ENCODE measurements at places on chromosomes 16 and 17.
A peak's percentile ranks its signal among the peaks of the same experiment; 100 is the strongest.

DNA sequence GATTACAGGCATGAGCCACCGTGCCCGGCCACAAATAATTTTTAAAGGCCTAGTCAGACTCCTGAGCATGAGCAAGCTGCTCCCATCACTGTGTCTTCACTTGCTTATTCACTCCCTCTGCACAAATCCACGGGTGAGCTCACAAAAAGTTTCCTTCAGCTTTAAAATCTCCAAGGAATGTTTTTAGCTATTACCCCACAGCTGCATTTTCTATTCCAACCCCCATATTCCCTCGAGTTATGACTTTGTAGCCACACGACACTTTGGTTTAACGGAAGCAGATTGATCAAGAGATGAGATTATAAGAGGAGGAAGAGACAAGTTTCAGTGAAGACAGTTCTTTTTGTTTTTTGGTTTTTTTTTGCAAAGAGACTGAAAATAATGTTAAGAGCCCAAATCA is 49.1 kb upstream of the SLC25A19 start:
- DNase-seq: peak; percentile 88

DNA sequence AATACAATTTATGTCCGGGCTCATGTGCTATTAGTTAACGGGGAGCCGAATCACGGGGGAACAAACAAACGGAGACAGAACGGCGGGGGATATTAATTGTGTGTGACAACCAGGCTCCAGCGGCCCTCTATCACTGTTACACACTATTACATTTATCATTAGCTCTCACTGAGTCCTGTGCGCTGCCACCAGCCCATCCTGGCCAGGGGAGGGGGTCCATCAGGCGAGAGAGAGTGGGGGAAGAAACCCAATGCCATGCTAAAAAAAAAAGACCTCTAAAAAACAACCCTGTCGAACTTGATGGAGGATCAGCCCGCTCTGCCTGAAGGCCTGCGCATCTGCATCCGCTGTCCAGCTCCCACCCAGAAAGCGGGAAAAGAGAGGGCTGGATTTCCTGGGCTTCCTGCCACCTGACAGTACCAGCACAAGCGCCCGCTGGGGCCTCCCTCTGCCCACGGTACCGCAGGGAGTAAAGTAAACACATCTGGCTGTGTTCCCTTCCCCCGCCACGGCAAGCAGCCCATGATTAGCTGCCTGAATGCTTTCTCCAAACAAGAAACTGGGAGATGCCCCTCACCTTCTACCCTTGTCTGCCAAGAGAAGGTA is 41.7 kb downstream of the PIPOX start:
- DNase-seq: no peak

- peak; percentile 34 for DNase-seq
These were observed 9.4 kb downstream of the CCDC182 start for GRCh38 chr17:57735707-57736106.

DNA sequence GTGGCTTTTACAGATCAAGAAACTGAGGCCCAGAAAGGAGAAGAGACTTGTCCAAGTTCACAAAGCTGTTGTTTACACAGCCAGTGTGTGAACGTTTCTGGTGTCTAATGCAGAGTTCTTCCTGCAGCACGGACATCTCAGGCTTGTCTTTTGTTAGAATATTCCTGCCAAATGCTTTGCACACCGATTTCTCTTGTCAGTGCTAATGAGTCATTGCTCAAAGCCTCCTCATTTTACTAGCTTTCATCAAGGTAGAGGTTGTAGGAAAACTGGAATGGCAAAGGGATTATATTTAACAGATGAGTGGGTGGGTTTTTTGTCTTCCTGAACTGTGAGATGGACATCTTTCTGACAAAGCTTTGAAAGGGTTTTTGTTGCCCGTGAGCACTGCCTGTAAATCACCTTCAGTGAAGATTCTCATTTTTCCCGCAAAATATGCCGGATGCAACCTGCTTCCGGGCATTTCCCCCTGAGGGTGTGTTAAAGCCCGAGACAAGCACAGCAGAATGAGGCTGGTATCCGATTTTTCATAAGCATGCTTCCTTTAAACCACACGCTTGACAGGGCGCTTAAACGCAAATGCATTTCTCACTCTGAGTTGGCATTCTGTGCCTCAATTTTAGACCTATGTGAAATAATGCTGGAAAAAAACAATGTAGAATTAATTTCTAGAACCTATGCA is 14.7 kb downstream of the PMM2 start:
- DNase-seq: no peak

DNA sequence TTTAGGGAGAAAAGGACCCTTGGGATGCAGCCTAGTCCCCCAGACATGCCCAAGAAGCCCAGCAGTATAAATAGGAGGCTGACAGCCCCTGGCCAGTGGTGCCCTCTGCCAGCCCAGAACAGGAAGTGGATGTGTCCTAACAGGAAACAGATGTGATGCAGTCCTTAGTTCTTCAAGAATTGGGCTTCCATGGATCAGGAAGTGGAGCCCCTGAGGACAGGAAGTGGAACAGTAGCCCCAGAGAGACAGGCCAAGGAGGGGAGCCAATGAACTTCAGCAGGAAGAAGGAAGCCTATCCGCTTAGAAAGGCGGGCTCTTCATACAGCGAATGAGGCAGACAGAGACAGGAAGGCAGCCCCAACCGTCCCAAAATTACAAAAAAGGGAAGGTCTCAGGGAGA is 7.2 kb downstream of the CTF1 start:
- peak; percentile 96 for DNase-seq

DNA sequence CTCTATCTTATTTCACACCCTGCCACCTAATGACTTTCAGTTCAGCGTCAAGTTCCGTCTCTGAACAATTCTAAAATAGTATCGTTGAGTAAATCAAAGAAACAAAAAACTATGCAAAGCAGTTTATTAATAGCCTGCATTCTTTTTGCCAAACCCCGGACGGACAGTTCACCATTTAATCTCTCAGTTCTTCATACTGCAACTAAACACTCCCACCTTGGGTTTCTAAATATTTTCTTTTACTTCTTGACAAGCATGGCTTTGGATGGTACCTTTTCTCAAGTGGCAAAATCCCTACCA is 1.2 kb downstream of the MYH11 start:
- no peak for DNase-seq

DNA sequence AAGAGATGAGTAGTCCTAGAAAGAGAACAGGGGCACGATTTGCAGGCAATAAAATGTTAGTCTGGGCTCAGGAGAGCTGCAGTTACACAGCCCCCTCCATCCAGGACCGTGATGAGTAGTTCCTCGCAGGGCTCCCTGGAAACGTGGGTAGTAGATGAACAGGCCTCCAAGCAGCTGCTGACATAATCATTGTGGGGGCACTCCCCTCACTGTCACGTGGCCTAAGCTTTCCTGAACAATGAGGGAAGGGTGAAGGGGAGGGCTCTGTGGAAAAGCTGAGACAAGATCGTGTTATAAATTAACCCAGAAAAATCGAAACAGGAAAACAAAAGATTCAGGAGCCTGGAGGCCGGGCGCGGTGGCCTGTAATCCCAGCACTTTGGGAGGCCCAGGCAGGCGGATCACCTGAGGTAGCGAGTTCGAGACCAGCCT is 1.3 kb upstream of the PER1 start:
- peak; percentile 47 for DNase-seq

DNA sequence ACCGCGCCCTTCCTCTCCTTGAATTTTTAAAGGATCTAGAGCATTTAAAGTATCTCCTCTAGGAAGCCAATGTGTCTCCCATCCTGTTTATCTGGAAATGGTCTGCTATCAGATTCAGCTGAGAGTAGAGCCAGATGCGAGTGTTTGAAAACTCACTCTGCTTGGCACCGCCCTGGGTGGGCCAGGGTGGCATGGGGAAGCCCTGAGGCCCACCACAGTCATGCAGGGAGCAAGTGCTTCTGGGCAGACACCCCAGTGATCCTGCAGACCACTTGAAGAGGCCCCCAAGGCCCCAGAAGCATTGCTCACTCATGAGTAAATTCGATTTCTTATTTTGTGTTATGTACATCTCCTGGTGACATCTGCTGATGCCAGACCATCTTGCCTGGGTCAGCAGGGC is 8.7 kb upstream of the CACNG4 start:
- DNase-seq: no peak

DNA sequence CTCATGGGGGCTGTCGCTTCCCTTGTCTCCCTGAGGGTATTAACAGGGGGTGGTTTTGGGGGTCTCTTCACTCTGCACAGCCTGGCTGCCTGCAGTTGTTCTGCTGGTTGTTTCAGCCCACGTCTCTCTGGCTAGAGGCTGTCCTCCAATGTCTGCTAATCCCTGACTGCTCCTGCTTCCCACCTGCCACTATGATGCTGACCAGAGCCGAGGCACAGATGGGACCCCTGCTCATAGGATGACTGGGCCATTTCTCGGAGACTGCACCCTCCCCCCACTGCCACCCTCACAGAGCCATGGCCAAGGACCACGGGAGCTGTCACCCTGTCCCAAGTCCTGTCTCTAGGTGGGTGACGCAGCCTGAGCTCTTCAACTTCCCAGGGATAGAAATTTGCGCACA is 1.6 kb upstream of the ACSF3 start:
- no peak for DNase-seq

DNA sequence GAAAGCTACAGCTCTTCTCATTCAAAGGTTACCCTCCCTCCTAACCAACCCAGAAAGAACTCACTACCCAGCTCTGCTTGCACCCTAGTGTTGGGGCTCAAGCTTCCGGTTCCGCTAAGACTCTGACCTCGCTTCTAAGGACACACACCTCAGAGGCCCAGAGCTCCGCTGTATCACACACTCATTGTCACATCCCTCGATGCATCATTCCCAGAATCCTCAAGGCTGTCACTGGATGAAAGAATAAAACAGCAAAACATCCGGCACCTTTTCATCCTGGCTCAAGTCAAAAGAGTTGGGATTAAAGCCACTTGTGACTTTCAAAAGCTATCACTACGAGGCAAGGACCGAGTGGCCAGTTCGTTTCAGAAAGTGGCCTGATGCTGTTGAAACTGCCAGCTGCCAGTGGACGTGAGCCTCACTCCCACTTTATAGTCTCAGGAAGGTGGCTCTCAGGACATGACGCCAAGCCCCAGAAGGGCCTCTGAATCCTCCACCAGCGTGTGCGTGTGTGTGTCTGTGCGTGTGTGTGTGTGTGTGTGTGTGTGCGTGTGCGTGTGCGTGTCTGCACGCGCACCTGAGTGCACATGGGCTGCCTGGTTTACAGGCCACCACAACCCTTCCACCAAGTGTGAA is 29.0 kb downstream of the ZFHX3 start:
- DNase-seq: no peak

GRCh38 chr16:23320693-23321092 is 18.6 kb downstream of the SCNN1B start:
- DNase-seq: no peak

GRCh38 chr16:19948186-19949104 is 63.8 kb upstream of the GPRC5B start:
- DNase-seq: no peak

DNA sequence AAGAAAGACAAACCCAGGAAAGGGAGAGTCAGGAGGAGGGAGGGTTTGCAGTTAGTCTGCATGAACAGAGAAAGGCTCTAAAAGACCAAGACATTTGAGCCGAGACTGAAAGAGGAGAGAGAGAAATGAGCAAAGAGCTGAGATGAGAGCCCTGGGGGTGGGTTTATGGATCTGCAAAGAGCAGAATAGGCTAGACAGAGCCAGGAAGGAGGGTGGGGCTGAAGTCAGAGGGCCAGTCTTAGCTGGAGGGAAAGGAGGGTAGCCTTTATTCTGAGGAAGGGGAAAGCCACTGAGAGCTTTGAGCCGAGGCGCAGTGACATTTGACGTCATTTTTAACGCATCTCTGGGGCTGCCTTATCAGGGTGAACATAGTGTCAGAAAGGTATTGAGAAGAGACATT is 85.7 kb upstream of the CDH13 start:
- DNase-seq: no peak
